ENCODE measurements at places on chromosomes 1 and 21. TPM values are rescaled to one million over a fixed set of nuclear protein-coding genes. Genes with fewer than 3 reads are reported as not detected.

DNA sequence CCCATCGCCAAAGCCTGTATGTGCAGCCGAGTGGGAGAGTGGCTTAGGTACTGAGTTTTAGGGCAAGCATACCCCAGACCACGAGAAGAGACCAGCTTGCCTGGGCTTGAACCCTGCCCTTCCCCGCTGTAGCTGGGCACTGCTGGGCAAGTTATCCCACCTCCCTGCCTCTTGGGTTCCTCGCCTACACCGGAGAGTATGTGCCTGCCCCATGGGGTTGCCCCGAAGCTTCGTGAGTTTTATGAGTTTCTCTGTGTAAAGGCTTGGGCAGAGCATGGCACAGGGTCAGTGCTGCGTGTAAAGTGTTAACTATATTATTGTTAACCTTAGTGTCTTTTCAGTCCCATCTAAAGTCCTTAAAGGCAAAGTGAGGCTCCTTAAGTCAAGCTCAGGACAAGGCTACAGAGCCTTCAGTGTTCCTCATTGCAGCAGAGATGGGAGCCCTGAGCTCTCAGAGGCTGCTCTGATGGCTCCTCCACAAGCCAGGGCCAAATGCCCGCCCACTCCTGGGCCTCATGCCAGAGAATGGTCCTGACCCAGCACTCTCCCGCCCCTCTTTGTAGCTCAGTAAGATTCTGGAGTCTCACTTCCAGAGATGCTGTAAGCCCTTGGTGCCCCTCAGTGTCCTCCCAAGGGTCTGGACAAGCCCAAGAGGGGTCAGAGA, 37.0 kb upstream of the KCNA10 start:
- DNase-seq, result peak; percentile 21

DNA sequence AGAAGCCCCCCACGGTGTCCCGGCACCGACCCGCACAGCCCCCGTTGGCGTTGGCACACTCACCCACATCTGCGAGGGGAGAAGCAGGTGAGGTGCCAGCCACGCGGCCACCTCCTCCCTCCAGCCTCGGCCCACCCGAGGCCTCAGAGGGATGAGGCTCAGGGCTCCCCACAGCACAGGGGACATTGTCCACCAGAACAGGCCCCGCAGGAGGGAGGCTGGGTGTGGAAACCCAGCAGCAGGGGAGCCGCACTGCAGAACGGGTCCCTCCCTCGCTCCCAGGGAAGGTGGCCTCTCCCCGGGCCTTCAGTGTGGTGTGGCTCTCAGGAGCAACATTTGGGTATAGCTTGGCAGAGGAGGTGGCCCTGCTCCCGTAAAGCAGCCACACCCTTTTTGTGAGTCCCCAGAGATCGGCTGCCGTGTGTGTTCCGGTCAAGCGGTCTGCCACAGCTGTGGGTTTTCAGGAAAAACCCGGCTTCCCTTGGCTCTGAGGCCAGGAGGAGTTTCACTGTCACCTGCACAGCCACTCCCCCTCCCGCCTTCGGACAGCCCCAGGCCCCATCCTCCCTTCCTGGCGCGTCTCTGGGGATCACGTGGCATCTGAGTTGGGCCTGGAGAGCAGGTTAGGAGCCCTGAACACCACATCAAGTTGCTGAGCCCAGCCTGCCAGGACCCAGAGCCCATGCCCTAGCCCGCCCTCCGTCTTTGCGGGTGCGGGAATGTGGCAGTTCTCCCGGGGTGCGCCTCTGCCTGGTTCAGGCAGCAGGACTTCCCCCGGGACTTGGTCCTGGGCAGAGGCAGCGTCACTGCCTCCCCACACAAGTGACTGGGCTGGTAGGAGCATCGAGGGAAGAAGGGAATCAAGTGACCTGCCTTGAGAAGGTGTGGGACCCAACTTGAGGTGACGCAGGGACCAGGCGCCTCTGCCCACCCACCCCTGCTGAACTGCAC, 64.0 kb downstream of the MEGF6 start:
- no peak for DNase-seq

GRCh38 chr1:17689011-17689410, 66.1 kb upstream of the ACTL8 start:
- DNase-seq, result no peak

GRCh38 chr1:53061123-53061858, 722 bp upstream of the PODN start:
- no peak for DNase-seq

GRCh38 chr1:246860401-246860800, 71.3 kb downstream of the AHCTF1 start:
- DNase-seq, result no peak

DNA sequence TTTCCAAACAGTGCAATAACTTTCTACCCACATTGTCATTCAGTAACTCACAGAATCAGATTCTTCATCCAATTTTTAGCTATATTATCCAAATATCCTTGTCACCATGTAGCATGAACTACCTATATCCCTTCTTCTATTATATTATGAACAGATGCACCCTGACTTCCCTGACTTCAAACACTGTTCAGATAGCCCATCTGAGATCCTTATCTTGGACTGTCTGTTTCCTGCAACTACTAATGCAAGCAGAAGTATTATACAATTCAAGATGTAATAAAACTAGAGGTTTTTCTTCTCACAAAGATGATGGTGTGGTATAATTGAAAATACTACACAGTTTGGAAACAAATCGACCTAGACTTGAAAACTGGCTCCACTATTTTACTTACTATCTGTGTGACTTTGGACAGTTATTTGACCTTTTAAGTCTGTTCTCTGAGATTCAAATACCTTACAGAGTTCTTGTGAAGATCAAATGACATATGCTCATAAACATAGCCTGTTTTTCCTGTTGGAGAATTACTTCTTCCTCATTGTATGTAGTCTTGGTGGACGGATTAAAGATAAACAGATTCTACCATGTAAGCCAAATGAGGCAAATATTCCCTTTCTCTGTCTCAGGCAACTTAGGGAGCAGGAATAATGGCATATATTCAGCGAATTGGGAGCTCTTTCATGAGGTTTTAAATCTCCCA, 407.9 kb upstream of the ZRANB2 start:
- DNase-seq, result no peak

DNA sequence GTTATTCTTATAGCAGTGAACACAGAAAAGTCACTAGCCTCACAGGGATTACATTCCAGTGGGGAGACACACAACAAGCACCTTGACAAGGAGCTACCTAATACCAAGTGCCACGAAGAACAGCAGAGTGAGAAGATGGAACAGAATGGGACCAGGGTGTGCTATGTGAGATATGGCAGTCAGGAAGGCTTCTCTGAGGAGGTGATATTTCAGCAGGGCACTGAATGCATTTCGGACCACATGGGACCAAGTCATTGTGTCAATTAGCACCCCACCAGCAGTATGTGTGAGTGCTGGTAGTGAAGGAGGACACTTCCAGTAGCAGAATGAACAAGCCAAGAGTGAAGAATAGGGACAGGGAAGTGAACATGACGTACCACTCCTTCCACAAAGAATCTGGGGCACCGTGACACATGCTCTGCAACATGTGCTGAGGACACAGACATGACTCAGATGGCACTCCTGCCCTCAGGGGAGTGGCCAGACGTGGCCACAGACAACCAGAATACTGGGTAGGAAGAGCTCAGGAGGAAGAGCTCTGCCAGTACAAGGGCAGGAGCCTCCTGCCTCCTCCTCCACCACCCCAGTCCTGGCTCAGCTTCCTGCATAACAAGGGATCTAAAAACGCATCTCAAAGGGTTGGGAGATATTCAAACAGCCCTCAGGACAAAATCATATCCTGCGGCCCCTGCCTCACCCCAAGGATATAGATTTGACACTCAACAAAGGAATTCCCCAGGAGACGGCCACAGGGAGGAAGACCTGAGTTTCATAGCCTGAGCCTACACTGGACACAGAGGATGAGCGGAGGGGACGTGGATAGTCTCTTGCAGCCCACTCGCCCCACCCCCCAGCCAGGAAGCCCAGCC, 102.5 kb downstream of the TRABD2B start:
- peak; percentile 15 for DNase-seq

GRCh38 chr1:211259638-211260126, 516 bp downstream of the RCOR3 start:
- peak; percentile 75 for DNase-seq

- DNase-seq, result no peak
Measured at GRCh38 chr1:87887100-87887499, 558.4 kb downstream of the LMO4 start.

- DNase-seq, result no peak
Measured at GRCh38 chr1:203028067-203028783, 1.9 kb downstream of the PPFIA4 start.

DNA sequence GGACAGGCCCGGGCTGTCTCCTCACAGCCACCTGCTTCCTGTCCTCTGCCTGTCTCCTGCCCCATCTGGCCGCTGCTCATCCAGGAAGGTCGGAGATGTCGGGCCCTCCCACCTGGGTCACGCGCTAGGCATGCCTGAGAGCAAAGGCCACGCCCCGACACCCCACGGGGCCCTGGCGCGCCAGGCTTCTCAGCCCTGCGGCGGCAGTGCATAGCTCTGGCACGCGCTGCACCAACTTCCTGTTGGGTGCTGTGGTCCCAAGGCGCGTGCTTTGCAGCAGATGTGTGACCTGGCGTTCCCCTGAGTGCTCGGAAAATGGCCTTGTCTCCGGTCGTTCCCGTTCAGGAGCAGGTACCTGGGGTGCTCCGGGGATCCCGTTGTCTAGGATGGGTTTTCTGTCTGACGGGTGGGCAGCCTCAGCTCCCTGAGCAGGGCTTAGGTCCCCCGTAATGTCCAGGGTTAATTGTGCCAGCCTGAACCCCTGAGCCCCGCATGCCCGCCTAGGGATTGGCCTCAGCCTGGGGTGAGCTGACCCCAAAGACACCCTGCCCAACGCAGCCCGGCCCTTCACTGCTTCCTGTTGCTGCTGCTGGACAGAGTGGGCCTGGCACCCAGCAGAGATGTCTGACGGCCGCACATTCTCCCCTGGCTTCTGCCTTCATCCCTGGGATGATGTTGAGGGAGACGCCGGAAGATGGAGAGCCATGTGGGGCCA, 19.4 kb upstream of the KCNAB2 start:
- DNase-seq, result peak; percentile 91

GRCh38 chr21:42563686-42564085, 50.0 kb downstream of the SLC37A1 start:
- peak; percentile 15 for DNase-seq

DNA sequence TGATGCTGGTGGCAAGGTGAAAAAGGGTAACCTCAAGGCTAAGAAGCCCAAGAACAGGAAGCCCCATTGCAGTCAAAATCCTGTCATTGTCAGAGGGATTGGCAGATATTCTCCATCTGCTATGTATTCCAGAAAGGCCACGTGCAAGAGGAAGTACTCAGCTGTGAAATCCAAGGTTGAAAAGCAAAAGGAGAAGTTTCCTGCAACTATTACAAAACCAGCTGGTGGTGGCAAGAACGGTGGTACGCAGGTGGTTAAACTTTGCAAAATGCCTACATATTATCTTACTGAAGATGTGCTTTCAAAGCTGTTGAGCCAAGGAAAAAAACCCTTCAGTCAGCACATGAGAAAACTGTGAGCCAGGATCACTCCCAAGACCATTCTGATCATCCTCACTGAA, 13.7 kb upstream of the VPS45 start:
- DNase-seq, result no peak

DNA sequence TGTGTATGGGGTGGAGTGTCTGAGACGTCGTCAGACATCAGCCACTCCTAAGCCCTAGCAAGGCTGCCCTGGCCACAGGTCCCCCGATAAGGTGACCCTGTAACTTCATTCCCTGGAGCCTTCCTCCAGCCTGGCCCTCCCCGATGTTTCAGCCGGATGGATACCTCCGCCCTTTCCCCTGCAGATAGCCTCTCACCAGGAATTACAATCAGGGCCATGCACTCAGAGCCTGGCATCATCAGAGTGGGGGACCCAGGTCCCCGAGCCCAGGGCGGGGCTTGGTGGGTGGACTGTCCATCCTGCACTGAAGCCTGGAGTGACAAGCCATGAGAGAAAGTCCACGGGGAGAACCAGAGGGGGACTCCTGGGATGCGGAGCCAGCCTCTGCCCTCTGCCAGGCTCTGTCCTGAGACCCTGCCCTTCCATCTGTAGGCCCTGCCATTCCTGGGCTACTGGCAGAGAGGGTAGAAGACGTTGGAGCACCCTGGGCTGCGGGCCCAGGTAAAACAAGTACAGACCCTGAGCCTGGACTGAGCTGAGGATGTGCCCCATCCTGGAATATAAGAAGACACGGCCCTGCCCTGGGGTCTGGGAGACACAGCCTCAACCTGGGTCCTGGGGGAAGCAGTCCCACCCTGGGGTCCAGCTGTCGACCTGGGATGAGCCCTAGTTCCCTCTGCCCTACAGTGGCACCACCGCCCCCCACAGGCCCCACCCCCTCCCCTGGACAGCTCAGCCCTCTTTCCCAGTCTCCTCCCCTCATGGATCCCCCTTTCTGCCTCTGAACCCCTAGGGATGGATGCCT, 16.8 kb upstream of the ARF1 start:
- no peak for DNase-seq

- DNase-seq, result no peak
Measured at GRCh38 chr1:188652678-188653077, 1823.9 kb downstream of the PLA2G4A start.

DNA sequence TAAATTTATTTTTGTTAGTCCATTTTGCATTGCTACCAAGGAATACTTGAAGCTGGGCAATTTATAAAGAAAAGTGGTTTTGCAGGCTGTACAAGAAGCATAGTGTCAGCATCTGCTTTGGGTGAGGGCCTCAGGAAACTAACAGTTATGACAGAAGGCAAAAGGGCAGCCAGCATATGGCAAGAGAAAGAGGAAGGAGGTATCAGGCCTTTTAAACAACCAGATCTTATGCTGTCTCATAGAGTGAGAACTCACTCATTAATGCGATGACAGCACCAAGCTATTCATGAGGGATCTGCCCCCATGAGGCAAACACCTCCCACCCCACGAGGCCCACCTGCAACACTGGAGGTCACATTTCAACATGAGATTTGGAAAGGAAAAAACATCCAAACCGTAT, 898.4 kb downstream of the KCNT2 start:
- DNase-seq, result no peak

GRCh38 chr1:11730429-11730891, 5.5 kb upstream of the AGTRAP start:
- DNase-seq, result peak; percentile 43

GRCh38 chr1:196056966-196057365, 551.3 kb downstream of the KCNT2 start:
- no peak for DNase-seq

Gene ELAPOR1
- total RNA-seq, result 121 TPM

Gene DENND2D
- total RNA-seq, result 54.1 TPM

Gene GJA5
- 3.0 TPM for total RNA-seq

Gene TMEM269
- total RNA-seq, result 0.20 TPM

Gene SLC22A15
- 4.8 TPM for total RNA-seq

Gene CDCA8
- total RNA-seq, result 10.2 TPM

Gene C8A
- not detected for total RNA-seq
